ENCODE measurements at places on chromosomes 1 and 21.

- no peak for DNase-seq
Measured at GRCh38 chr1:94773931-94774422, 46.2 kb upstream of the SLC44A3 start.

DNA sequence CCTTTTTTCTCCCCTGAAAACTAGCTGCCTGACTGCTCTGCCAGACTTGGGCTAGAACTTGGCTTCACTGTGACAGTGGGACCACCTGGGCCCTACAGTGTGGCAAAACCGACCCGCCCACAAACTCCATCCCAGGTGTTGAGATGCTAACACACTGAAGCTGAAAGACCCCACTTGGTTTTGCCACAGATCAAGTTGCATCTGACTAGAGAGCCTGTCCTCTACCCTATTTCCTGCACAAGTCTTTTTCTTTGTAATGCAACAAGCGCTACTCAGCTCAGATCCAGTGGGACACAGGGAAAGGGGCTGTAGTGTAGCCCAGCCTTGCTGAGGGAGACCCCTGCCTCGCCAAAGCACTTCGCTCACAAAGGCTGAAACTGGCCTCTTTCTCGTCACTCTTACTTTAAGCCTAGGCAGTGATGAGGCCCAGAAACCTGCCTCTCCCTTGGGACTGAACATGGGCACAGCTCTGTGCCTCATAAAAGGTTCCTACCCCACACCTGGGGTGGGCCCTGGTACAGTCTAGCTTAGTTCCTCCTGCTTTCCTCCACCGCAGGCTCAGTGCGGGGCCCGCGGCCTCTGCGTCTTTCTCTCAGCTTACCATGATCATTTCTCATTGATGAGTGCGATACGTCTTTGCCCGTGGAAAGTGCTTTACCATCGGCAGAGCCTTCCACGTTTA, 9.7 kb downstream of the ALPL start:
- DNase-seq: no peak

GRCh38 chr1:38541223-38541622, 318.3 kb downstream of the RRAGC start:
- DNase-seq: no peak

GRCh38 chr1:209435654-209436566, 147.6 kb upstream of the CAMK1G start:
- peak; percentile 16 for DNase-seq

DNA sequence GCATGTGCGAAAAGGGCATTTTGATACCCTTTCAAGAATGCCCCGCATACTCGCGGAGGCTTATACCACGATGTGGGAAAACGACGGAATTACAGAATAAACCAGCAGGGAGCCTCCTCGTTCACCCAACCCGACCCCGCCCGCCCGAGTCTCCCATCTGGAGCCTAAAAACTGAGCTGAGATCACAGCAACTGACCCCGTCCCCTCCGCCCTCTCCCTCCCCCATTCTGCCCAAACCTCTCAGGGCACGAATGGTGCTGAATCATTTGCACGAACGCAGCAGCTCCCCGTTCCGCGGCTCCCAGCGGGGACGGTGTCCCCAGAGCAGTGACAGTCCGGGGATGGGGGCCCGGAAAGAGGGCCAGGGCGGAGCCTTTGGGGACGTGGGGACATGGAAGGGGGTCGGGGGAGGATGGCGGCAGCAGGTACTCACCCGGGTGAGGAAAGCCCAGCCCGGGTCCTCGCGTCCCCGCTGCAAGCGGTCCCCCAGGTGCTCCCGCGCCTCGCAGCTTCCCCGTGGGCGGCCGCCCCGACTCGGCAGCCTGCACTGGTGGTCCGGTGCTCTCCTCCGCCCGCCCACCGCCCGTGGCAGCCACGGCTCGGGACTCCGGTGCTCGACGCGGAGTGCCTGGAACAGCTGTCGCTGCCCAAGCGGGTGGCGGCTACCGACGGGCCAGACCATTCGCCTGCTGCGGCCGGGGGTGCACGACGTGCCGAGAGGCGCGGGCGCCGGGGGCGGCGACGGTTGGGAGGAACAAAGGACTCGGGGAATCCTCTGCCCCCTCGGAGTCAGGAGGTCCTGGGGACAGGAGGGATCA, at the start of gene TTLL7:
Gene TTLL7, minus strand, starts transcription at position 635 of the 818 bp plus-strand sequence. CDS start 46,921 bp downstream, outside the sequence.
- DNase-seq: peak; percentile 51

DNA sequence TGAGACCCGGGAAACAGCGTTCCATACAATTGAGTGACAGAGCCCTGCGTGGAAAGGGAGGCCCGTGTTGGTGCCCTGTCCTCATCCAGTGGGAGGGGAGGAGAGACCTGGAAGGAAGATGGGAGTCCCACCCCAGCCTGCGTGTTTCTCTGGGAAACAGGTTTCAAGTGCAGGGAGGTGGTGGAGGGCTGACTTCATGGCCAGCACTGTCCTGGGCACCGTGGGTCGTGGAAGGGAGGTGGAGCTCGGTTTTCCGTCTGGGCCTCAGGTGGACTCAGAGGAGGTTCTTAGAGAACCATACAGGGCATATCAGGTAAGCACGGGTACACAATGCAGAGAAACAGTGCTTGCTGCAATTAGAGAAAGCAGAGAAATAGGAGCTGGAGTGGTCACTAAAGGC, 222.6 kb downstream of the CAMTA1 start:
- no peak for DNase-seq

- no peak for DNase-seq
Measured at GRCh38 chr1:162072740-162073139, 3.2 kb downstream of the NOS1AP start.

- no peak for DNase-seq
Measured at GRCh38 chr1:113442131-113442530, 51.8 kb downstream of the MAGI3 start.

DNA sequence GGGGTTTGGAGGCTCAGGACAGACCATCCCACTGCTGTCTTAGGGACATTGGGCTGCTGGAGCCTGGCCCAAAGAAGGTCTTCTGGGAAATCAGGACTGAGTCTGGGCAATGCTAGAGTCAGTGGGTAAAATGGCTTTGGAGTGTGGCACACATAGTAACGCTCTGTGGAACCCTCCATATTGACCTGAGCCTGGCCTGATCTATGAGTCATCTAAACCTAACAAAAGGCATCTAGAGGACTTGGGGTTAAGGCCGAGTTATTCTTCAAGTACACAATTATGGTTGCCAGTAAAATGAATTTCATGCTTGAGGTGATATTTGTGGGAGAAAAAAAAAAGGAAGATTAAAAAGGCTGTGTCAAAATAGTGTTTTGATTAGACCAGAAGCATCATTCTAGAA, 77.7 kb downstream of the ST6GALNAC5 start:
- DNase-seq: no peak

GRCh38 chr1:167227934-167228378, 7.3 kb downstream of the POU2F1 start:
- no peak for DNase-seq

- no peak for DNase-seq
Measured at GRCh38 chr1:243525085-243525487, 269.2 kb downstream of the SDCCAG8 start.

DNA sequence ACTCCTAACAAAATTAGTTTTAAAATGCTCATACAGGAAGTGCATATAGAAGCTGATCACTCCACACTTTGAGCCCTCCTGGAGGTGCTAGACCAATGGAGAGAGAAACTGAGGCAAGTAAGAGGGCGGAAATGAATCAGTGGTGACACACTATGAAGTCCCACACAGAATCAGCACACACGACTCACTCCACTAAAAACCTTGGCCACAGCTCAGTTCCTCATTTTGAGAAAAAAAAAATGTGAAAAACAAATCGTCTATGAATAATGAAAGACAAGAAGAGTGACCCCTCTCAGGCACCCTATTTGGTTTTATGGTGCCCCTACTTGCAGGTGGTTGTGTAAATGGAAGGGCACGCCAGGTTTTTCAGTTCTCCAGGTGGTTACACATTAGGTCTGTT, 675.1 kb upstream of the BRINP3 start:
- DNase-seq: no peak

DNA sequence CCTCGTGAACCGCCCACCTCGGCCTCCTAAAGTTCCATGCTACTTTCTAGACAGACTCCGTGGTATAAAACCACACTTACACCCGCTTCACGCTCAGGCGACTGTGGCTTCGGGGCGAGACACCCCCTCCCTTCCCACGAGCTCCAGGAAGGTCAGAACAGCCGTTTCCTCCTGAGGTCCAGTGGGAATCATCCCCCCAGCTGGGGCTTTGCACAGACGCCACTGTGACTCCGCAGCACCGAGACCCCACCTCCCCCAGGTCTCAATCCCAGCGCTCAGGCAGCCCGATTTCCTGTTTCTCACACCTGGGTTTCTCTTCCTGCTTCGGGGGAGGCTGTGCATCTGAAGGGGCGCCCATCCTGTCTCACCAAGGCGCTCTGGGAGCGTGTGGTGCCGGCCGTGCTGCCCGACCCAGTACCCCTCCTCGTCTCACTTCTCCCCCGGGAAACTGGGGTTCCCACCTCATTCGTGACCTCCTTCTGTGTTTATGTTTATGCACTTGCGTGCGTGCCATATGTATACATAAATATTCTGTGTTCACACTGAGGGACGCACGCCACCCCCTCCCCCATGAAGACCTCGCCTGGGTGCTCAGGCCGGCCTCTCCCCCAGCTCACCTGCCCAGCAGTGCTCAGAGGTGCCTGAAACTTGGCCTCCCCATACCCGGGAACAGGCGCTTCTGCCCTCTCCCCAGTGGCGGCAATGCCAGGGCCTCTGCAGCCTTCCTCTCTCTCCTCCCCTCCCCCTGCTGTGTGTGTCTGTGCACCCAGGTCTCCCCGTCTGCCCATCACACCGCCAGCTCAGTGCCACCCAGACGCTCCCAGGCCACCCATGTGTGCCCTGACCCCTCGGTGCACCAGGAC, 14.6 kb downstream of the SLC35E2B start:
- peak; percentile 61 for DNase-seq

GRCh38 chr1:234780112-234780511, 170.1 kb upstream of the IRF2BP2 start:
- DNase-seq: no peak

DNA sequence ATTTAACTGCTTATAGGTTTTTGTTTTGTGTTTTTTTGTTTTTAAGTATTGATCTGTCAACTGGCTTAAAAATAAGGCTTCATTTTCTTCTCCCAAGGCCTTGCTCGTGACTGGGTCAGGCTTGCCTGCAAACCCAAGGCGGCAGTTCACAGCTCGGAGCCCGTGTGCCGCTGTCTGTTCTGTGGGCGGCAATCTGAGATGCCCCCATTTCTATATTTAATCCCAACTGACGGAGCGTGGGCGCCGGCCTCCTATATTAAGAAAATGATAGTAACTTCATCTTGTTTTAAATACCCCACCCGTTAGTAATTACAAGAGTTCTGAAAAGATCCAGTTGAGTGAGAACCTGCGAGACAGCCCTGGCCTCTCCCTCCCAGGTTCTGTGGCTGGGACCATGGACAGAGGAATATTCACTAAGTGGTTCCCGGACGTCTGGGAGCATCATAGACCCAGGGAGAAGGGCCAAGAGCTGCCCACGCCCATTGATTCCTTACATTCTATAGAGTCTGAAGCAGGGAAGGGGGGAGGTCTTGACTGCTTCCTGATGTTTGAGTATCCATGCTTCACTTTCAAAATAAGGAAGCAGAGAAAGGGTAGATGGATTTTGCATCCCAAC, 42.6 kb upstream of the GPR153 start:
- DNase-seq: no peak

- no peak for DNase-seq
Measured at GRCh38 chr1:109046671-109047070, 4.8 kb upstream of the WDR47 start.

- no peak for DNase-seq
Measured at GRCh38 chr1:150406483-150406882, 42.5 kb downstream of the RPRD2 start.

DNA sequence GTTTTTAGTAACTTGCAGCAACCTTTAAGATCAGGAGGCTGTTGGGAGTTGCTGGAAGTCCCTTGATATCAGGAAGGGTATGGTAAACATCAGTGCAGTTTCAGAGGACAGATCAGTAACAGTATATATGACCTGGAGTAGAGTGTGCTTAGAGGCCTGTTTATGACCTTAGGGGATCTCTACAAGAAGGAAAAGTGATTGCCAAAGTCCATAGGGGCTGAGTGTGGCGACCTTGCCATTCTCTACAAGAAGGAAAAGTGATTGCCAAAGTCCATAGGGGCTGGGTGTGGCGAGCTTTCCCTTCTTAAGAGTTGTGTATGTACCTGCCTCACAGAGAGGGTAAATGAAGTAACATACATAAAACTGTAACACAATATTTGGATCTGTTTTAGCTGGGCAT, 28.5 kb upstream of the AXDND1 start:
- no peak for DNase-seq

- no peak for DNase-seq
Measured at GRCh38 chr1:158564608-158565007, 5.8 kb downstream of the OR6P1 start.

DNA sequence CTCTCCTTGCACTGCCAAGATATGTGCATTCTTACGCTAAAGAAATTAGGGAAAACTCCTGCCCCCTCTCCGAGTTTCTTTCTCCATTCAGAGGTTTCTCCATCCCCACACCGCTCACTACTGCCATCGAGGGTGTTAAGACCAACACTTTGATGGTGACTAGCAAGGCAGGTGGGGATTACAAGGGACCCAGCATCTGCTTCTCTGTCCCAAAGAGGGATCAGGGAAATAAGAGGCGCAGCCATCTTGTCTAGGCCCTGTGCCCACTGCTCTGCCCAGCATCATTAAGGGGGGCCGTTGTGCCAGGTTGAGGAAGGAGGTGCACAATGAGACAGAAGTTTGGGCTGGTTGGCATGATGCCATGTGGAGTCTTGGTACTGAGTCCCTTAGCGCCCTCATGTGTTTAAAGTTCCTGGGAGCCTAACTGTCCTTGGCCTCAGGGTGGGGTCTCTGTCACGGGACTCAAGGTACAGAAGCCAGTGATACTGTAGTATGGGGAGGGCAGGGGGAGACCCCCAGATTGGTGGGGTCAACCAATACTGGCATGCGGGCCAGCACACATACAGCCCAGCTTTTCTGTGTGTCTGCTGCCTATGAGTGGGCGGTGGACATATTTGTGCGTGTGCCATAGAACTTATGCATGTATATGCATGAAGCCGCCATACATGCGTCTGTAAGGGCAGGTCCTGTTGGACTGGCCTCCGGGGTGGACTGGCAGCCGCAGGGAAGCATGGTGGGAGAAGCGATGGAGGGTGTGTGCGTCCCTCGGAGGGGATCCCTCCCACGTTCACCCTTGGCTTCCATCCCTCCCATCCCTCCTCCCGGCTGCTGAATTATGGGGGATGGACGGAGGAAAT, 5.5 kb downstream of the EFNA3 start:
- DNase-seq: no peak

DNA sequence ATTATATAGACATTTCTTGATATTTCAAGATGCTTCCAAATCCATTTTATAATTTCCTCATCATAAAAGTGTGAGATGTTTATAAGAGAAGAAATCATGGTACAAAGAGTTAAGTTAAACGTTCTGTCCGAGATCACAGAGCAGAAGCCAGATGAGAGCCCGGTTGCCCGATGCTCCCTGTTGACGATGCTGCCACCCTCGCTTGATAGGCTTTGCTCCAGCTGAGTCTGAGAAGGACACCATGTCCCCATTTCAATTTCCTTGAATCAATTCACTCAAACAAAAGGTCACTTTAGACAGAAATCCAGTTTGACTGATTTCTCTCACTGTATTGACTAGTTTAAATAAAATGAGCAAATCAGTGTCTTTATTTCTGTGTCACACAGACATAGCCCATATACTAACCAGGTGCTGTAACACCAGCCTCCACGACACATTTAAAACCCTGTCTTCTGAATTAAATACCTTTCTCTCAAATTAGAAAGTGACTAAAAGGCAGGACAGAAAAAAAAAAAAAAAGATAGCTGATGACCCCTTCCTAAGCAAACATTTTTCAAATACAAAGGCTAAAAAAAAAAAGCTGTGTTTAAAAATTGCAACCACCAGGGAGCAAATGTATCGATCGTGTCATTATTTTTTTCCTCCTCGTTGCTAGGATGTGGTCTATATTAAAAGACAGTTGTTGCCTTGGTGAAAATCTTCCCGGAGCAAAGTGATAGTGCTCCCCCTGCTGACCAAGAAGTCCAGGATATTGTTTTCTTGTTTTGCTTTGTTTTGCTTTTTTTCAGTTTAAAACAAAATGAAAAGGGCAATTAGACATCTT, 35.2 kb downstream of the DNASE2B start:
- peak; percentile 31 for DNase-seq
